ENCODE measurements at places on chromosomes 5 and 9.

GRCh38 chr9:91933556-91934352 lies 16.3 kb downstream of the ROR2 start:
- no peak for DNase-seq

GRCh38 chr5:94153736-94154450 lies 412.5 kb upstream of the POU5F2 start:
- no peak for DNase-seq

DNA sequence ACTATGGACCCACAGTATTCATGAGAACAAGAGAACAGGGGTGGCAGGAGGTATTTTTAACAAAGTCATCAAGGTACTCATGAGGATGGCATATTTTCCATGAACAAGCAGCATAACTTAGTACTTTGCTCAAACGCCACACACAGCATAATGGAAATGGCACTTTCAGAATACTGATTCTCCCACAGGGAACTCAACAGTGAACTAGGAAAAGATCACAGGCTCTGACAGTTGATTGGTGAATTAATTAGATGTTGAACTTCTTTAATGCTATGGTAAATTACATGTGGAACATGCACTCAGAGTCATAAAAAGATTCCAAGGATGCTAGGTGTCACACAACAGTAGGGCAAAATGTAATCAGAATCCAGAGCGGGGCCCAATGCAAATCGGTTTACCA lies 1088.6 kb upstream of the C9orf72 start:
- DNase-seq, result no peak

- DNase-seq, result no peak
These were observed 63.8 kb downstream of the ANKRD55 start for GRCh38 chr5:56169281-56169680.

- no peak for DNase-seq
These were observed 637.2 kb upstream of the ITGA1 start for GRCh38 chr5:52150501-52150900.

- DNase-seq, result no peak
These were observed 76.5 kb downstream of the SLC1A1 start for GRCh38 chr9:4566806-4567205.

GRCh38 chr5:43543434-43543833 lies 13.4 kb downstream of the PAIP1 start:
- no peak for DNase-seq

DNA sequence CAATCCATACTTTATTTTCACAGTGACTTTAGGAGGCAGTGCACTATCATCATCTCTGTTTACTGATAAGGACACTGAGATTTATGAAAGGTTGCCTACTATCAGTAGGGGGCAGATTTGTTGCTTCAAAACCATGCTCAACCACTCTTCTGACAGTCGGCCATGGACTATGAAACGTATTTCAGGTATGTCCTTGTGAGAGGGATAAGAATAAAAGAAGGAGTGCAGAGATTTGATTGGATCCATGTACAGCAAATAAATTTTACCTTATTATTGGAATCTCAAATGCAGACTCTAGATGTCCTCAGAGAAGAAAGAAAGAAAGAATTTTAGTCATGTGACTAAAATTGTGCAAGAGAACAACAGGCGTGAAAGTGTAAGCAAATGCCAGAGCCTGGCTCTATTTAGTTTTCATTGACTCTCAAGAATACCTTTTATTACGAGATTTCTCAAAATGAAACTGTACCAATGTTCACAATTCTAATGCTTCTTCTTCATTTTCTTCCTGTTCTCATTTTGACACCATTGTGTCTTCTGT lies 296.6 kb upstream of the RASA1 start:
- no peak for DNase-seq

DNA sequence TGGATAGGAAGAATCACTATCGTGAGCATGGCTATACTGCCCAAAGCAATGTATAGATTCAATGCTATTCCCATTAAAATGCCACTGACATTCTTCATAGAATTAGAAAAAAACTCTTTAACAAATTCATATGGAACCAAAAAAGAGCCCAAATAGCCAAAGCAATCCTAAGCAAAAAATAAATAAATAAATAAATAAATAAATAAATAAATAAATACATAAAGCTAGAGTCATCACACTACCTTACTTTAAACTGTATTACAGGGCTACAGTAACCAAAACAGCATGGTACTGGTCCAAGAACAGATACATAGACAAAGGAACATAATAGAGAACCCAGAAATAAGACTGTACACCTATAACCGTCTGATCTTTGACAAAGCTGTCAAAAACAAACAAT lies 180.4 kb upstream of the CDKN2B start:
- DNase-seq, result no peak

DNA sequence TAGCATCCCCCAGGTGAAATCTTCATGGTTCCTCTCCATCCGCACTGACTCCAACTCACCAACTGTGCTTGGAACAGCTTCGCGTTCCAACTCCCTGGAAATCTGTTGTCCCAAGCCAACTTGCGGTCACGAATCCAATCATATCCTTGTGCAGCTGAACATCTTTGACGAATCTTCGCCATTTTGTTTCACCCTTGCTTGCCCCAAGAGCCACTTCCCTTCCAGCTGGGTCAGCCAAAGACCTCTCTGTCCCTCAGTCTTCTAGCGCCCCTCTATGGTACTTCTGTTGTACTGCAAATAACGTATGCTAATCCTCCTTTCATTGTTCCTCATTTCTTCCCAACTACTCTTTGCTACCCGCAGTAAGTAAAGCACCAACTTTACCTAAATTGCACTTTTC lies 61.0 kb upstream of the TARS1 start:
- peak; percentile 26 for DNase-seq

- DNase-seq, result no peak
These were observed 575.6 kb downstream of the EBF1 start for GRCh38 chr5:158524070-158524469.
